IMR-90 (cell line): ENCODE measurements at places on chromosomes 1 and 21.

DNA sequence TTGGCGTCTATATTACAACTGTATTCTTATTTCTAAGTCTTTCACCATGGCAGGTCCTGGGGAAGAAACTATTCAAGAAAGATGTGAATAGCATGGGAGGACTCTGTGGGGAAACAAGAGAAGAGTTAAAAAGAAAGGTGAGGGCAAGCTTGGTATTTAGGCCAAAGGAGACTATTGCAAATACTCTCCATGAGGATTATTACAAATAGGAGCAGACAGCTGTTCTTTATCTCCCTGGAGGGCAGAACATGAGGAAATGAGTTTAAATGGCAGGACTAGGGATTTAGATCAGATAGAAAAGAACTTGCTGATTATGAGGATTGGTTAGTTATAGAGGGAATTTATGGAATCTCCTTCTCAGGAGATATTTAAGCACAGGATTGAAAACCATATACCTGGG, 186.8 kb downstream of the CDC7 start:
- no peak for DNase-seq

- DNase-seq: peak; percentile 52
Measured at GRCh38 chr1:236844499-236845271, 49.6 kb downstream of the MTR start.

DNA sequence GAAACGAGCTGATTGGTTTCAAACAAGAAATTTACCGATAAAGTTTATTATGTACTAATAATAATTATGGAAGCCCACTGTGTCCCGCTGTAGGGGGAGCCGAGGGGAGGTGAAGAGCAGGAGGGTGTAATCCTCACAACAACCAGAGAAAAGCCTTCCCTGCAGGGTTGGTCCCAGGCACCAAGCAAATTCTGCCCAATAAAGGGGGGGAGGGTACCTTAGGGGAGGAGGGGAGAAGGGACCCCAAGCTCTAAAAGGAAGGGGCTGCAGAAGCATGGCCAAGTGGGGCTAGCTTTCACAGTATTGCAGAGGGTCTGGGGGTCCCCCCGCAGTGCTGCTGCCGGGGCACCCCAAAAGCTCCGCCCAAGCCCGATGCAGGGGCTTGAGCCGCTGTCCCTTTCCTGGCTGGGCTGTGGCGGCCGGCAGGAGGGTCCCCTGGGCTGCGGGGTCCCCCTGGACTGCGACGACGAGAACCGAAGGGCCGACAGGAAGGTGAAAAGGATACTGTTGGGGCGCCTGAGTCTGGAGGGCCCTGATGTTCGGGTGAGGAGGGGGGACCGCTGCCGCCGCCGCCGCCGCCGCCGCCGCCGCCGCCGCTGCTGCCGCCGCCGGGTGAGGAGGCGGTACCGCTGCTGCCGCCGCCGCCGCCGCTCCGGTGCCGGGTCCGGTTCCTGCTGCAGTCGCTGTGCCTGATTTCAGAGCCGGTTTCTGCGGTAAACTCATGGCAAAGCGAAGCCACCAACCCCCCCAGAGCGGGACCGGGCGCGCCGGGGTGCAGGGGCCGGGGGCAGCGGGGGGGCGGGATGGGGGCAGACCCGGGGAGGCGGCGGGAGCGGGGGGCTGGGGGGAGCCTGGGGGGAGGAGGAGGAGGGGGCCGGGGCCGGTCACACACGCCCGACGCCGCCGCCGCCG, 771 bp downstream of the EIF4G3 start:
- DNase-seq: no peak

DNA sequence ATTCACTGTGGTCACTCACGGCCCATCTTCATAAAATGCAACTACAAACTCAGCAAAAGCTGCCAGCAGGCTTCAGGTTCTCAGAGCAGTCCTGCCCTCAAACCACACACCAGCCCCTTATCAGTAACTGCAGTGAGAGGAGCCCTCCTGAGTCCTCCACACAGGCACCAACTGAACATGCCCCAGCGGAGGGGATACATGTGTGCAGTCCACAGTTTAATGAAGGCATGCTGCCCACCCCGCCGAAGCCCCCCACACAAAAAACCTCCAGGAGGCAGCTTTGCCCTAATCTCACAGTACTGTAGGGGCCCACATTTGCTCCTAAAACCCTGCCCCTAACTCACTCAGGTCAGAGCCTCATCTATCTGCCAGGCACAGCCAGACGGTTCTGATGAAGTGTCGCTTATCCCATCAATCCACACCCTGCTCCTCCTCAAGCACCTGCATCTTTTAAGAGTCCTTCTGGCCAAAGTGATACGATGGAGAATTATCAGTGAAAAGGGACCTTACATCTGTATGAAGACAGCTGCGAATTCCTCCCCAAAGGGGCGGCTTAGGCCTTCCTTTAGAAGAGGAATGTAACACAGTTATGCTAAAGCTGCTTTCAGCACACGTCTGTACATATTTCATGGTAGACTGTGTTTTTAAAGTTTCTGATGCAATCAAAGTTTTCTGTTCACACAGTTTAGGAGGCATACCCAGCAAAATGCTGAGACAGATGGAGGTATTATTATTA, 3.5 kb downstream of the ABCB10 start:
- DNase-seq: no peak

DNA sequence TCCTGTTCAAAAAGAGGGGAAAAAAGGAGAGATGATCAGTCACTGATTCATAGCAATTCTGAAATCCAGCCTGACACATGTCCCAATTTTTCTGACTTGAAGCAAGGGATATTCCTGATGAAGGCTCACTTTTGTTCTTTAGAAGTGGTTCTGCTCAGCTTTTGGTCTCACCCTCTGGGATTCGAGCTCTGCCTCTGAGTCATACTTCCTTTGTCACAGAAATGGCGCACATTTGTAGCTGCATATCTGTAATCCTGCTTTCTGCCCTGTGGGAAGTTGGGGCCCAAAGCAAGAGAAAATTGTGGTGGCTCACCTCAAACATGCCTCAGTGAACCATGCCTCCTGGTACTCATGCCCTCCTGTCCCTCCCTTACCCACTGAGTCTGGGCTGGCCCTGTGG, 22.3 kb upstream of the FAM78B start:
- DNase-seq: no peak

GRCh38 chr1:103496014-103496635, 29.4 kb upstream of the RNPC3 start:
- DNase-seq: peak; percentile 62

DNA sequence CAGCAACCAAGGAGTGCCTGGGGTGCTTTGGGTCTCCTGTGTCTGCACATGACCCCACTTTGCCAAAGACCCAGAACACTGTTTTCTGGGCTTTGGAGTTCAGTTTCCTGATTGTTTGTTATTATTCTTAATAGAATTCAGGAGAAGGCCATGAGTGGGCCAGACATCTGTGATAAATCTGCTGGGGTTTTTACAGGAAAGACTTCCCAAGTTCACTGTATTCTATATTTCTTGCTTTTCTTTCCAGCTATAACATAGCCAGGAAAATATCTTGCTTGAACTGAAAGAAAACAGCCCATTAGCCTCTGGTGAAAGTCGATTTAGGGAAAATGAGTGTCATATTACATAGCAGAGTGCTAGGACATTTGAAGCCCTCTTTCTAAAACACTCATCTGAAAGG, 345.1 kb upstream of the USP24 start:
- peak; percentile 18 for DNase-seq

- DNase-seq: no peak
Measured at GRCh38 chr1:40107290-40107959, 10.4 kb upstream of the PPT1 start.

GRCh38 chr1:47257224-47257623, 25.2 kb upstream of the TAL1 start:
- DNase-seq: no peak

DNA sequence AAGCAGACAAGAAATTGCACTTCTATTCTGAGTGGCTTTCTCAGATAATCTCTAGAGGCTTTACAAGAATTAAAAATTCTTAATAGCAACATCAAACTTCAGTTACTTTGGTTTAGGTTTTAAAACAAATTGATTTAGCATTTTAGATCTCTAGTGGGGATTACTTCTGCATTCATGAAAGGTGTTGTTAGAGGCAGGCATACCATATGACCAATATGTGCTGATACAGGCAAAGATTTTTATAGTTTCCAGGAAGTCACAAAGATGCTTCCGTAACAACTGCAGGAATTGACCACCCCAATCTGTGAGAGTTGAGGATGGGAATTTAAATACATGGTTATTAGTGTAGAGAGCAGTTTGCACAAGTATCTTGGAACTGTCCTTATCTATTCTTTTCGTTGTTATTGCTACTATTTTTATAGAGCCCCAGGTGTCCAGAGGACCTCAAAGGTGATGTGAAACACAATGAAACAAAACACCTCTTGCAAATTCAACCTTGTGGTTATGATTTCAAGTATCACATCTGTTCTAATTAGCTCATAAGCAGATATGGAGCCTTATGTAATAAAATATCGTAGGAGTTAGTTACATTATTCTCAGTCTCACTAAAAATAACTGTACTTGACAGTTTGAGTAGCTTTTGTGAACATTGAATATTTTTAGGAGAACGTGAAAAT, 512.7 kb upstream of the ADGRL4 start:
- no peak for DNase-seq

DNA sequence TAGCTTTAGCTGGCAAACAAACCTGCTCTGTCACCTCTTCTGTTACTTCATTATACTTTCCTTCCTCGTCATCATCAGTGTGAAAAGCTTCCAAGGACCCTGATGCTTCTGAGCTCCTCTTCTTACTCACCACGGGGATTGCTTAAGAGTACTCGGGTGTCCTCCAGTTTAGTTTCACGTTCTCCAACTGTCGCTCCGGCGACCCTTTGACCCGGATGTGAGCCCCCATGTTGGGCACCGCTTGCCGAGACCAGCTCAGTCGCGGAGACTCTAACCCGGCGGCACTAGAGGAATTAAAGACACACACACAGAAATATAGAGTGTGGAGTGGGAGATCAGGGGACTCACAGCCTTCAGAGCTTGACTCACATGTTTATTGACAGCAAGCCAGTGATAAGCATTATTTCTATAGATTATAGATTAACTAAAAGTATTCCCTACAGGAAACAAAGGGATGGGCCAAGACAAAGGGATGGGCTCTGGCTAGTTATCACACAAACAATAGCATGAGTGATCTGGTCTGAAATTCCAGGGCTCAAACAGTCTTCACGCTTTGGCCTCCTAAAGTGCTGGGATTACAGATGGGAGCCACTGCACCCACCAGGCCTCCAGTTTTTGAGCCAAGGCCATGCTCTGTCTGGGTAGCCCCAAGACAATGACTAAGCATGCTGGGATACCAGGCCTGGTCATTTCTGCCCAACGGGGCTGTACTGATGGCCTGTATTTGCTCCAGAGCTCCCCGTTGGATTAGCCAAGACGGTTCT, 30.1 kb upstream of the ENO1 start:
- DNase-seq: no peak

- peak; percentile 61 for DNase-seq
Measured at GRCh38 chr1:64080941-64081562, 122.4 kb upstream of the UBE2U start.

- peak; percentile 57 for DNase-seq
Measured at GRCh38 chr1:12132078-12132477, 34.7 kb upstream of the TNFRSF1B start.

- DNase-seq: no peak
Measured at GRCh38 chr1:41086921-41087320, 65.4 kb upstream of the SLFNL1 start.

GRCh38 chr1:215118081-215118480, 35.5 kb downstream of the KCNK2 start:
- DNase-seq: no peak

- no peak for DNase-seq
Measured at GRCh38 chr1:54378874-54379554, 27.2 kb downstream of the SSBP3 start.

GRCh38 chr1:208165659-208166058, 78.5 kb downstream of the PLXNA2 start:
- peak; percentile 5 for DNase-seq

GRCh38 chr21:34545079-34545884, 33.3 kb upstream of the KCNE1 start:
- DNase-seq: peak; percentile 73

DNA sequence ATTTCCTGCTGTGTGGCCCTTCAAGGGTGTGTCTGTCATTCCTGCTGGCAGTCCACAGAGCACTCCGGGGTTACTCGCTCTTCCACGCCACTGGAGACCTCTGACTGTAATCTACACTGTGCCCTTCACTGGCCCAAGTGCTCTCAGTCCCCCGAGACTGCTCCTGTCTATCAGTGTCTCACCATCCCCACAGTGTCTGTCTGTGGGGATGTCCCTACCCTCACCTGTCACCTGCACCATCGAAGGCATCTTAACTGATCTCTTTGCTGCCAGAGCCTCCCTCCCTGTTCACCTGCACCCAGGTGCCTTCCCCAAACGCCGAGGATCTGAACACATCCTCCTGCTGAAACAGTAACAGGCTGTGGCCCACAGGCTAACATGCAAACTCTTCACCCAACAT, 136.7 kb downstream of the MATN1 start:
- no peak for DNase-seq

- DNase-seq: peak; percentile 69
Measured at GRCh38 chr1:115237507-115237906, 100.5 kb downstream of the NGF start.

- no peak for DNase-seq
Measured at GRCh38 chr1:53559391-53559815, 100.2 kb downstream of the DMRTB1 start.

GRCh38 chr1:67784545-67785186, 48.6 kb downstream of the GNG12 start:
- peak; percentile 27 for DNase-seq

DNA sequence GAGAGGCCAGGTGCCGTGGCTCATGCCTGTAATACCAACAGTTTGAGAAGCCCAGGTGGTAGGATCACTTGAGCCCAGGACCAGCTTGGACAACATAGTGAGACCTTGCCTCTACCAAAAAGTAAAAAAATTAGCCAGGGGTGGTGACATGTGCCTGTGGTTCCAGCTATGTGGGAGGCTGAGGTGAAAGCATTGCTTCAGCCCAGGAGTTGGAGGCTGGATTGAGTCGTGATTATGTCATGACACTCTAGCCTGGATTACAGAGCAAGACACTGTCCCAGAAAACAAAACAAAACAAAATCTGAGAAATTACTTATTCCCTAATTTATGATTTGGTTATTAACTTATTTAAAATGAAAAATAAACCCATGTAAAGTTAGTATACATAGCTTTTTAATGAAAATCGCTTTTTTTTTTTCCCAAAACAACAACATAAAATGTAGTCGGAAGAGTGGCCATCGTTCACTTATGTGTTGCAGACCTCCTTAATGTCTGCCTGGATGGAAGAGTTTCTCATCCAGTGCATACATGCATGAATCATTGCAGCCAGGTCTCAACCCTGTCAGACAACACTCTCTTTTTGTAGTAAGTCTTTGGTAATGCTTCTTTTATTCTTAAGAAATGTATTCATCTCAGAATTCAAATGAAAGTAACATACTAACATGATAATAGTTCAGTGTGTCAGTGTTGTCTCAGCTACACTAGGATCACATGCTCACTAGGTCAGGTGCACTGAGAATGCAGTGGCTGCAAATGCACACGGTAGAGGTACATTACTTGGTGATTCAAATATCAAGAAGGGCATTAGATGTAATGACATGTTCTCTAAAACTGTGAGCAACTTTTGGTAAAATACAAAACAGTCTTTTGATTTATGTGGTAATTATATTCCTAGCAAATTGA, 28.0 kb downstream of the ITSN1 start:
- DNase-seq: peak; percentile 48

GRCh38 chr1:180927348-180927747, 14.7 kb downstream of the KIAA1614 start:
- DNase-seq: no peak
